HL-60 (cell line): ENCODE measurements at places on chromosomes 4 and X.

DNA sequence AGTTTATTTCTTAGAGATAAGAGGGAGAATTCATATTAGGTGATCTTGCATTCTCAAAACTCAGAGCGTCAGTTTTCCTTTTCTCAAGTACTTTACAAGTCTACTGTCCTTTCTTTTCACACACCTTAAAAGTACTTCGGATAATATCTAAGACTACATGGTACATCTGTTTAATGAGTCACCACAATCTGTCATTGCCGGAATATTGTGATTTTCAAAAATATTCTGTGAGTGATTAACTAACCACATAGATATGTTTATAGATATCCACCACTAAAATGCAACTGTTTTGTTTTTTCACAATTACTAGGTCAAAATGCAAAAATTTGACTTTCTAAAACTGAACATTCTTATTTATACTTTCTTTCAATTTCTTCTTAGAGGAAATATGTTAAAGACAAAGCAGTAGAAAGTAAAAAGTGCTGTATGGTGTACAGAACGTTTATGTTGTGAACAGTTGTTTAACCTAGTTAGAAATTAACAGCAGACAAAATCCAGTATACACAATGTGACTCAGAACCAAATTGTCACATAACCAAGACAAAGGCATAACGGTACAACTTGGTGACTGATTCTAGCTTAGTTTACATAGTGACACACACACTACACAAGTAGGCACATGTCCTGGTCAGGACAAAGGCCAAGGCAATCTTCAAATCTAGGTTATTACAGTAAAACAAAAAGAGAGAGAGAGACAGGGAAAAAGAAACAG is 482.9 kb downstream of the NAF1 start:
- DNase-seq: no peak

DNA sequence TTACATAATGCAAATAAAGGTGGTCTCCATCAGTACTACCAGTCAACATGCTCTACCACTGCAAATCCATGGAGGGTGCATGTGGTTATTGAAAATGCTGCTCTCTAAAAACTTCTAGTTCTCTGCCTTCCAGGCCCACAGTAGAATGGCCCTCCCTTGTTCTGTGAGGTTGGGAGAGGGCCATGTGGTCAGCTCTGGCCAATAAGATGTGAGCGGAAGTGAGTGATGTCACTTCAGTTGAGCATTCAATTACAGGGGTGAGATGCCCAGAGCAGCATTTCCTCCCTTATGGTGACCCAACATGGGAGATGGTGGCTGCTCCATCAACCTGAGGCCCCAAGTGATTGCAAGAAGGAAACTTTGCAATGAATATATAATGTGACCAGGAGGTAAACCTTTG is 148.8 kb downstream of the CPEB2 start:
- DNase-seq: no peak

DNA sequence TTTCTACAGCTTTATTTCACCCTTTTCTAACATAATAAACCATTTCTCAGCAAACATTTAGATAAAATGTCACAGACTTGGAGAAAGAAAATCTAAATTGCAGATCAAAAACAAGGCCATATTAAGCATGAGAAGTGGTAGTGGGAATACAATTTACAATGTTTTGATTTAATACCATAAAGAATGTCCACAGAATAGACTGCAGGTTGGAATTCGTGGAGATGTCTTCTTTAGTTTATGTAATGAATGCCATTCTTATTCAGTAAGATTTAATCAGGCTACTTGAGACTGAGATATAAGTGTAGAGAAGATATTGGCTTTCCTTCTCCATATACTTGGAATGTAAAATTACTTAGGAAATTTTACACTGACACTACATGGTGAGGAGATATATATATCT is 91.9 kb upstream of the ZFP42 start:
- DNase-seq: no peak

GRCh38 chr4:163587867-163588266 is 93.4 kb downstream of the TMA16 start:
- DNase-seq: no peak

DNA sequence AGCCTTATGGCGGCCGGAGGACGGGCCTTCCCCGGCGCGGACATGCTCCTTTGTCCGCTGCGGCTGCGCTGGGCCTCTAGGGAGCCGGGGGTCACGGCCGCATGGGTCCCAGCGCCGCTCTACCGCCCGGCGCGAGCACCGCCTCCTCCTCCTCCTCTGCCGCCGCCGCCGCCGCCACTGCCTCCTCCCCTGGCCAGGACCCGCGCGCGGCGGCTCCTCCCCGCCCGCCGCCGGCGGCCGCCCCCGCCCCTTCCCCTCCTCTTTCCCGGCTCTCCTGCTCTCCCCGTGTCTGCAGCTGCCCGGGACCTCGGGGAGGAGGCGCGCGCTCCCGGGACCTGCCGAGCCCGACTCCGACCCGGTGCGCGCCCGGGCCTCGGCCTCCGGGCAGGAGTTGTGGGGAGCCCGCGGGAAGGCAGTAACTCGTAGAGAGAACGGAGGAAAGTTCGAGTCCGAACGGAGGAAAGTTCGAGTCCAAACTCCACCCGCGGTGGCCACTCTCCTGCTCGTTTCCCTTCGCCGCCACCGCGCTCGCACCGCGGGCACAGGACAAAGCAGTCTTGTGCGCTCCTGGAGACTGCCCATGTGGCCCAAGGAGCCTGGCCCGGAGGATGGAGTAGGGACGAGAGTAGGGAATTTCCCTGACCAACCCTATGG is at the start of gene ADGRA3:
Gene ADGRA3, minus strand, starts transcription at position 179 of the 654 bp plus-strand sequence. CDS start 282 bp downstream, outside the sequence.
- no peak for DNase-seq

DNA sequence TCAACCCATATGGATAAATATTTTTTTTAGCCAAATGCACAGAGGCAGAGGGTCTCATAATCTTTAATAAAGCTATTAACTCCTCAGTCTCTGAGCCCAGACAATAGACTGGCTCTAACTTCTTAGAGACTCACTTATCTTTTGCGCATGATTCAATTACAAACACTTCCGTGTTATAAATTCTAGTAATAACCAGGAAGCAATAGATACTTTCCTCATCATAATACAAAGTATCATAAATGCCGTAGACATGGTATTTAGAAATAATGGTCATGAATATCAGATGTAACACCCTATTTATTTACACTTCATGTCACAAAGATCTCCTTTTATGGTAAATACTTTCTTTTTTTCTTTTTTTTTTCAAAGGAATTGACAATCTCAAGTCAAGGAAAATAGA is 4.4 kb upstream of the GIMD1 start:
- no peak for DNase-seq

GRCh38 chr4:159503236-159504008 is 400.5 kb downstream of the RAPGEF2 start:
- no peak for DNase-seq

GRCh38 chr4:128809477-128810330 is at the start of gene JADE1:
JADE1 (plus strand) TSS chr4:128809700; CDS start chr4:128831759, 22,059 bp downstream.
- DNase-seq: peak; percentile 95
